ENCODE measurements at places on chromosomes 2 and 18. TPM values are rescaled to one million over a fixed set of nuclear protein-coding genes. Genes with fewer than 3 reads are reported as not detected.

GRCh38 chr2:206150631-206151030 lies 8.6 kb downstream of the NDUFS1 start:
- DNase-seq: no peak

- DNase-seq: no peak
These were observed 86.7 kb downstream of the C18orf54 start for GRCh38 chr18:54444319-54444914.

- DNase-seq: peak; percentile 65
These were observed 3.3 kb upstream of the PER2 start for GRCh38 chr2:238291550-238292281.

- no peak for DNase-seq
These were observed 43.0 kb downstream of the EMILIN2 start for GRCh38 chr18:2889761-2890192.

DNA sequence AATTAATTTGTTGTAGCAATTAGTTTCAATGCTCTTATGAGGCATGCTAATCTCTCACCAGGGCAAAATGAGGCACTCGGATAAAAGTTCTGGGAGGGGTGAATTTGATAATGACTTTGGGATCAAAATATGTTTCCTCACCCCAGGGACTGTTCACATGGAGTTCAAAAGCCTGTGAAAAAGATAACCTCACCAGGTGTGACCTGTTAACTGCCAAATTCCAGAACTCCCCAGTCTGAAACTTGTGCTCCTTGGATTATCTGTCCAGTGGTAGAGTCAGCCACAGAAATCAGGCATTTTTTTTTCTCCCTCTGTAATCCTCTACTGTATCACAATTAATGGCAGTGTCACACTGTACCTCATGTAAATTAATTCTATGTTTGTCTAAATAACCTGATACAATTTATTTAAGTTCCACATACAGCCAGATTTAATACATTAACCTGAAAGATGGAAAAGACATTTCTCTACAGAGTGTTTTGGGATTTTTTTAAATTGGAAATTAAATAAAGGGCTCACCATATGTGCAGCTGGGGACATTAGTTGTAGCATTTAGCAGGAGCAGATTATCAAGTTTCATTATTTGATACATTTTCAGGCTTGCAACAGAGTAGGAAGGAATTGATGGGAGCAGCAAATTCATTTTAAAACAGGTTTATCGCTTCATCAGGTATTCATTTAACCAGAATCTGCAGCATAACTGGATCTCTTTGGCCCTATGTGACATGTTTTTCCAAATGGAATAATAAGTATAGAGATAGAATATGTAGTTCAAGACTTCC lies 191.2 kb downstream of the VWC2L start:
- DNase-seq: peak; percentile 3

DNA sequence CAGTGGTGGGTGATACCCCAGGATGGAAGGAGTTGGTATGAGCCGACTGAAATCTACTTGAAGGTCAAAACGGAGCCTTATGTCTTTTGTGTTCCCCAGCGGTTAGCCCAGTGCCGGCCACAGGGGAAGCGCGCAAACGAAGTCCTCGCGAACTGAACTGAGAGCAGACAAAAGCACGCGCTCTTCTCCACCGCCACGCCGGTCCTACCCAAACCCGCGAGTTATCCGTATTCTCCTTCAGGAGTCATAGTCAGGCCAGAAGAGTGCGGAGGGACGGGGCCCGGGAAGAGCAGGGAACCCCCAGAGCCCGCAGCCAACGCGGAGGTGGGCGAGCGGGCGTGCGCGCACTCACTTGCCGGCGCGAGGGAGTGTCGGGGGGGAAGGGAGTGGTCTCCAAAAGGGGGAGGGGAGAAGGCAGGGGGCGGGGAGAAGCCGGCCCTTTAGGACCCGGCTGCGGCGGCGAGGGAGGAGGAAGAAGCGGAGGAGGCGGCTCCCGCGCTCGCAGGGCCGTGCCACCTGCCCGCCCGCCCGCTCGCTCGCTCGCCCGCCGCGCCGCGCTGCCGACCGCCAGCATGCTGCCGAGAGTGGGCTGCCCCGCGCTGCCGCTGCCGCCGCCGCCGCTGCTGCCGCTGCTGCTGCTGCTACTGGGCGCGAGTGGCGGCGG lies at the start of gene IGFBP2:
TSS of gene IGFBP2 (plus strand) at position 469 of the 664 bp plus-strand sequence. CDS start at position 573, 104 bp downstream.
- DNase-seq: peak; percentile 83

Gene MERTK
- total RNA-seq: 7.1 TPM

Gene CTLA4
- 0.16 TPM for total RNA-seq

Data from pancreas (tissue), 10 donors.